ENCODE measurements at places on chromosomes 12 and 14.

GRCh38 chr14:31489691-31490090 lies 1.9 kb upstream of the GPR33 start:
- no peak for ATAC-seq

GRCh38 chr12:51779876-51780275 lies 68.6 kb downstream of the FIGNL2 start:
- ATAC-seq = no peak

DNA sequence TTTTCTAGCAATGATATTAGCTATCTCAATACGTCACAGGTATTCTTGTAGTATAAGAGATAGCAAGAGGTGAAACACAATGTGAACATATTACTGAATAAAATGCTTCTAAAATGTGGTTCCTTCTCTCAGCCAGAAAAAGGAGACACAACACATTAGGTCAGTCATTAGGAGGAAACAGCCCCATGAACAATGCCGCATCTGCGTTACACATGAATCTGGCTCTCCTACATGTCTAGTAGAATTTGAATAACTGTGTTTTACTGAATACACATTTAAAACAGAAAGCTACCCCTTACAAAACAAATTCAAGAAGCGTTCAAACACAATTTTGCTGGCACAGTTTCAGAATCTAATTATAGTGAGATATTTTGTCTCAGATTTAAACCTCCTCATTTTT lies 51.6 kb downstream of the EFCAB11 start:
- no peak for ATAC-seq

DNA sequence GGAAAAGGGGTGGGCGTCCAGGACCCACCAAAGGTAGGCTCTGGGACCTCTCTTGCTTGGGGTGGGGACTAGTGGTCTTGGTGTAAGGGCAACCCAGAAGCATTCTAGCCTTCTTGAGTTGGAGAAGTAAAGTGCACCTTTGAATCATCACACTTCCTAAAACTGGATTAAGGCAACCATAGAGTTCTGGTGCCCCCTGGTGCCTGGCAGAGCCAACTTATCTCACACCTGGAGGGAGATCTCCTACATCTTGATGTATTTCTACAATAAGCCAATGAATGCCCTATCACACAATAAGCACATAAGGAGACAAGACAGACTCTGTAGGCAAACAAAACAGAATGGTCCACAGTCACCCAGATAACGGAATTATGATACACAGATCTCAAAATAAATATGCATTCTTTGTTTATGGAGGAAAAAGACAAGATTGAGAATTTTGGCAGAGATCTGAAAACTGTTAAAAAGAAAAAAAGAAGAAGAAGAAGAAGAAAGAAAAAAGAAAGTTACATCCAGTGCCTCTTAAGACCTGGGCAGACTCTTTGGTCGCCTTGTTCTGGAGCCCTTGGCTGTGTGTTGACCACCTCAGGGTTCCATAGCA lies 95.9 kb upstream of the PPP2R5C start:
- peak; percentile 64 for ATAC-seq

DNA sequence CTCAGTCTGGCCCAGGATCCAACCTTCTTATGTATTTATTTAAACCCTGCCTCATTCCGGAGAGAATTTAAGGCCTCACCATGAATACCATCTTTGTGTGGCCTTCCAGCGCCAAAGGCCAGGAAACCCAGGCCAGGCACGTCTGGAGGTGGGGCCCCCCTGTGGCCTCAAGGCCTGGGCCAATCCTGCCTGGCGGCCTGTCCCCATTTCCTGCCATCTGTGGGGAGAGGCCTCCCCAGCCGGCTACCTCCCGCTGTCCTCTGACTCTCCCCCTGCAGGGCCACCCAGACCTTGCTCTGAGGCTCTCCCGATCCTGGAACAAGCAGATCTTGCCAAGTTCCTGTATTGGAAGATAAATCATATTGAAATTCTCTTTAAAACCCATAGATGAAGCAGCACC lies 37.4 kb upstream of the MEG3 start:
- ATAC-seq = no peak

GRCh38 chr14:37493606-37494005 lies 101.4 kb downstream of the FOXA1 start:
- no peak for ATAC-seq

- no peak for ATAC-seq
Measured at GRCh38 chr12:126537961-126538530, 1472.8 kb downstream of the AACS start.

DNA sequence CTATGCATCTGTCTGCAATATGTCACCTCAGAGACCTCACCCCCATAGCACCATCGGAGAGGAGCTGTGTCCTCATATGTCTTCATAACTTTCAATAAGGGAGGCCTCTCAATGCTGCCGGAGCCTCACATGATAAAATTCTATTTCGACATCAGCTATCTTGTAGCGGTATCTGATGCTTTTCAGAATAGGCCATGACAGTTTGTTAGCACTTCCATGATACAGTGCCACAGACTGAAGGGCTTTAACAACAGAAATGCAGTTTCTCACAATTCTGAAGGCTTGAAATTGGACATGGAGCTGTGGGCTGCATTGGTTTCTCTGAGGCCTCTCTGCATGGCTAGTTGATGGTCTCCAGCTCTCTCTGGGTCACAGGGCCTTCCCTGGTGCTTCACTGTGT lies 125.0 kb upstream of the PZP start:
- ATAC-seq = no peak

- ATAC-seq = peak; percentile 52
Measured at GRCh38 chr12:112908548-112908947, 1.8 kb downstream of the OAS1 start.

- ATAC-seq = no peak
Measured at GRCh38 chr14:36057452-36058116, 118.9 kb downstream of the PTCSC3 start.

DNA sequence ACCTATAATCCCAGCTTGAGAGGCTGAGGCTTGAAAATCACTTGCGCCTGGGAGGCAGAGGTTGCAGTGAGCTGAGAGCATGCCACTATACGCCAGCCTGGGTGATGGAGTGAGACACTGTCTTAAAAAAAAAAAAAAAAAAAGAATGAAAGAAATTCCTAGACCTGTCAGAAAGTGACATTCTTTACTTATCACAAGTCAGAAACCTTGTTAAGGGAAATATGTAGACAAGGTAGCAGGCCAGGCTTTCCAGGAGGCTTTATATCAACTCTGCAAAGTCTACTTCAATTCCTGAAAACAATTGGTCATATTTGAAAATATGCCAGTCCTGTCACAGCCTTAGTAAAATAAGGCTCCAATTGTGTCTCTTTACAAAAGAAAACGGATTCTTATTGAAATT lies 19.1 kb upstream of the MMP19 start:
- no peak for ATAC-seq

DNA sequence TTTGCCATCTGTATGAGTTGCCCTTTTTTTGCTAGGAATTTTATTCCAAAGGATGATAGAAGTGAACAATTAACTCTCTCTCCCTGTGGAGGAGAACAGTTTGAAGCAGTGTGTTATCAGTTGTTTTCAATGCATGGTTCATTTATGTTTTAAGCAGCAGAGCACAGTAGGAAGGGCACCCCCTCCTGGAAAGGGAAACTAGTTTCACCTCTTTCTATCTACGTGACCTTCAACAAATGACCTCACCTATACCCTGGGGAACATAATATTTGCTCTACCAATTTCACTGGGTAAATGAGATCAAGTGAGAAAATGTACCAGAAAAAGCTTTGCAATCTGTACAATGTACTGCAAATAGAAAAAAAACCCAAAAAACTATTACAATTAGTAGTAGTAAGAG lies 5.4 kb upstream of the DCP1B start:
- ATAC-seq = peak; percentile 51

DNA sequence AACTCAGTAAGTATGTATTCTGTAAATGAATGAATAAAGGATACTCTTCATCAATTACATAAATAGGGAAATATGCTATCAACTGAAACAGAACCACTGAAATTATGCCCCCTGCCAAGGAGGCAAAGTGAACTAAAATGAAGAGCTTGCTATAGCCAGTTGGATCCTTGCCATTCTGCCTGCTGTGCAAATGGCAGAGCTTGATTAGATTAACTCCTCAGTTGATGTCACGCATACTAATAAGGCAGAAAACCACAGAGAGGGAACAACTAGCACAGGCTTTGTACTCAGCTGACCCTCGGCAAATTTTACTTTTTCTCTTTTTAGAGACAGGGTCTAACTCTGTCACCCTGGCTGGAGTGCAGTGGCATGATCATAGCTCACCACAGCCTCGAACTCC lies 36.7 kb upstream of the FERMT2 start:
- no peak for ATAC-seq

DNA sequence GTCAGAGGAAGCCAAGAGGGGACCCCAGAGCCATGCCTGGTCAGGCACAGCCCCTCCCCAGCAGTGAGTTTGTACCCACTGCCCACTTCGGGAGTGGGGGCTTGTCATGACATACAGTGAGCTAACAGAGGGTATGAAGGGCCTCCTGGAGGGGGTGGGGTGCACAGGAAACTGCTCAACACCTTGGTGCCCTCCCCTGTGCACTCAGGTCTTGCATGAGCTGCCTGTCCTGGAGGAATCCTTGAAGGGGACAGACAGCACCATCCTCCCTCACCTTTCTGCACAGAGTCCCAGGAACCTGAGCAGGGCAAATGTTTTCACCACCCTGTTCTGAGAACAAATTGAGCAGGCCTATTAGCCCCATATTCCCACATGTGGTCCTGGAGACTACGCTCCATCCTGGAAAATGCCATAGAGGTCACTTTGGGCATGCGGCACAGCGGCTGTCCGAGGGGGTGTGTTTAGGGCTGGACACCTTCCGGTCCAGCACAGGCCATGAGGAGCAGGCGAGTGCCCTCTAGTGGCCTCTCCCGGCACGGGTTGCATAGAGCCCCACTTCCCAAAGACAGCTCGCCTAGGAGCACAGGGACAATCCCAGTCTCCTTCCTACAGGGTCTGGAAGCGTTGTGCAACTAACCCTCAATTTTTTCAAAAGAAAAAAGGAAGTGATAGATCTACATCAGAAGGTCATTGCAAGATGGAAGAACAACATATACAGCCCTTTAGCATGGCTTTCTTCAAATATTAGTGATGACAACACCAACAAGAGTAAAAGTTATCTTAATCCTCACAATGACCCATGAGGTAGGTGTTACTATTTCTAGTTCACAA lies 31.9 kb upstream of the ZFP36L1 start:
- no peak for ATAC-seq

- ATAC-seq = no peak
Measured at GRCh38 chr12:31594681-31595080, 3.7 kb upstream of the DENND5B start.

DNA sequence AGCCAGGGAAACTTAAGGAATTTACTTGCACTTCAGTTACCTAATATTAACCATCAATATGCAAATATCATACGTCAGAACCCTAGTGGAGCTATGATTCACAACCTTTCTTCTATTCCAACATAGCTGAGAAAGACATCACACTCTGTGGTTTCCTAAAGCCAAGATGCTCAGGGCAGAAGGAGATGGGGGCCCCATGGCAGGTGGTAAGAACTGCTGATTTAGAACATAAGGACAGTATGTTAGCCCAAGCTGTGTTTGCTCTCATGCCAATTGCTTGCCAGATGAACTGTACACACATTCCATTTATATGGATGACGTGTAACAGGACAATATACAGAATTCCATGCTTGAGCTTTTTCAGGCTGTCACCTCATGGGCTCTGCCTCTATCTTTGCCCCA lies 34.6 kb downstream of the HECTD4 start:
- peak; percentile 59 for ATAC-seq

DNA sequence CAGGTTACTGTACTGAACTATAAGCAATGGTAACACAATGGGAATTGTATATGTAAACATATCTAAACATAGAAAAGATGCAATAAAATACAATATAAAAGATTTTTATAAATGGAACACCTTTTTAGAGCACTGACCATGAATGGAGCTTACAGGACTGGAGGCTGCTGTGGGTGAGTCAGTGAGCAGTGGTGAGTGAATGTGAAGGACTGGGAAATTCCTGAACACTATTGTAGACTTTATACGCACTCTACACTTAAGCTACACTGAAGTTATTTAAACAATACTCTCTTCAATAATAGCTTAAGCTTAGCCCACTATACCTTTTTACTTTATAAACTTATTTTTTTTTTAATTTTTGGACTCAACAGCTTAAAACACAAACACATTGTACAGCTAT lies 313.5 kb downstream of the KCNC2 start:
- ATAC-seq = no peak

DNA sequence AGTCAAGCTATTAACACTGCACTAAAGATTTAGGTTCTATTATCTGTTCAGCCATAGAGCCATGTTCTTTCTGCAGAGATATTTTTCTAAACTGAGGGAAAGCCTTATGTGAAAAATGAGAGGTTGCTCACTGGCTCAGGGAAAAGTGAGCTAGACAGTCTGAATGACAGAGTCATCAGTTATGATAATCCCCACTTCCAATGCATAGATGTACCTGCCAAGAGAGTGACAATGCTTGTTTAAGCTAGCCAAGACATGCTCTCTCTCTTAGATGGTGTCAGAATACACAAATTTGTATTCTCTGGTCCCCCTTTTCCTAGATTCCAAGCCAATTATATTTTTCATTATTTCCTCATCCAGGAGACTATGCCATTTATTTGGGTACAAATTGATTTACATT lies 176.9 kb upstream of the FRMD6 start:
- ATAC-seq = no peak

DNA sequence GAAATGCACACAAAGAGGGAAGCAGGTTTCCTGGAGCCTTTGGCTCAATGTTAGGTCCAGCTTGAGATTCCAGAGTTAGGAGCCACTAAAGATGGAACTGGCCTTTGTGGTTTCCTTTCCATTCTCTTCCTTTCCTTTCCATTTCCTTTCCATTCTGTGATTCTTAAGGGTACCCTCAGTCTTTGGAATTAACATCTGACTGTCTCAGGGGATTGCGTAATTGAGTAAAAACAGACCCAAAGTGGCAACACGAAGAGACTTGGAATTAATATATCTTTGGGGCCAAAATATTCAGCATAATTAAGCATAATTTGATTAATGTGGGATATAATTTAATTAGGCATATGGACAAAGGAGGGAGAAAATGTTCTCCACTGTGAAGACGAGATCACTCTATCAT lies 205.6 kb downstream of the CRADD start:
- no peak for ATAC-seq

GRCh38 chr12:2163177-2163941 lies 110.6 kb downstream of the CACNA1C start:
- ATAC-seq = no peak

DNA sequence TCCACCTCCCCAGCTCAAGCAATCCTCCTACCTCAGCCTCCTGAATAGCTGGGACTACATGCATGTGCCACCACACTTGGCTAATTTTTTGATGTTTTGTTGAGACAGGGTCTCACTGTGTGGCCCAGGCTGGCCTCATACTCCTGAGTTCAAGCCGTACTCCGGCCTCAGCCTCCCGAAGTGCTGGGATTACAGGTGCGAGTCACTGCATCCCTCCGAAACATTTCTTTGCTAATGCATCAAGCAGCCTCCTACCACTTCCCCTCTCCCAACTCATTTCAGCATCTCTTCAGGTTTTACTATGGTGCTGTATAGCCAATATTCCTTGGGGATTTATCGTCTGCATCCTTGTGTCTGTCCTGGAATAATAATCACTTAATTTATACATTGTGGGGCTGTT lies 2.3 kb upstream of the SLC22A17 start:
- no peak for ATAC-seq

Data from activated T-helper 17 cell treated with anti-CD3 and anti-CD28 coated beads, Interleukin-2, amount 50 U/mL, for 72 hours (primary cell).